Epithelial cell of proximal tubule (primary cell): ENCODE measurements at places on chromosomes 1 and 21.
A peak's percentile ranks its signal among the peaks of the same experiment; 100 is the strongest.

- DNase-seq = no peak
Measured at GRCh38 chr1:90488451-90488850, 228.7 kb downstream of the BARHL2 start.

DNA sequence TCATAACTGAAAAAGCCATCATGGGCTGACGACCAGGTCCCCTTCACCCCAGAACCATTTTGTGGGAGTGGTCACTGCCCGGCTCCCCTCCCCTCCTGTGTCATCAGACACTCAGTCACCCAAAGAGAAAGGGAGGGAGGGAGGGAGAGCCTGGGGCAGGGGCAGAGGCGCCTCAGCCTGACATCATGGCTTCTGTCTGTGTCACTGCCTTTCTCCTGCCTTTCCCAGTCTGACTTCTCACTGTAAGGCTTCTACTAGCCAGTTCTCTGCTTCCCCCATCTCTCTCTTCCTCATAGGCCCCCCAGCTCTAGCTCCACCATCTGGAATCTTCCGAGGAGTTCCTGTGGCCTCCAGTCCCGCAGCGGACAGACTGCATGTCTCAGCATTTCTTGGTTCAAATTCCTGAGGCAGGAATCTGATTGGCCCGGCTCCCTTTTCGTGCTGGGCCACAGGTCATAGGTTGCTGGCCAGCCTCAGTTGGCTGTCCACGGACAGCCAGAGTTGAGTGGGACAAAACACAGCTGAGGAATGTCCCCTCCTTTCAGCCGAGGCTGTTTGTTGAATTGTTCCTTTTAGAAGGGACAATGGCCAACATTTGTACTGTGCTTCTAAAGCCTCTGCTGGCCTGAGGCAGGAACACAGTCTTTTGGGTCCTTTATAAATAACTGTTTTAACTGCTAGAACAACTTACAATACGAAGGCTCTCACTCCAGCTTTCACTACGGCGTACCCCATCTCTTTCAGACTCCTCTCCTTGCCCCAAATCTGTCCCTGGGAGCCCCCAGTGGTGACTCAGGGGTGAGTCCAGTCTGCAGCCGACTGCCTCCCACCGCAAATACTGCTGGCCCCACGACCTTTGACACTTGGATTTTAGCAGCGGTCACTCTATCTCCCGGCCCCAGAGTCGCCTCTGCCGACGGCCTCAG, 18.7 kb upstream of the KANK4 start:
- DNase-seq = no peak

GRCh38 chr1:89261926-89262515, 10.6 kb downstream of the GBP5 start:
- no peak for DNase-seq

DNA sequence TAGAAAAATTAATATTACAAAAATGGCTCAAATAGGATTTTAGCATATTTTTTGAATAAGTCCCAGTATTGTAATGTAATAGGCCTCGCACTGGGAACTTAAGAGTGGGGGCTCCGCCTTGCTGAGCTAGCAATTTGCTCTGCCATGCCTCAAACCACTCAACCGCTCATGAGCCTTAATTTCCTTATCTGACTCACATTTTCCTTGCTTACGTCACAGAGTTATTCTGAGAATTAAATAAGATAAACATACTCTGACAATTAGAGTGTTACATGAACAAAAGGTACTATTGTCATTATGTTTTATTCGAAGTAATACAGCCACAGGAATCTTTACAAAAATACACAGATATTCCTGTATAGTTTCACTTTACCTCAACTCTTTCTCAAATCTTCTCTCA, 108.1 kb downstream of the SLC44A5 start:
- peak; percentile 7 for DNase-seq

- DNase-seq = no peak
Measured at GRCh38 chr1:151715726-151716404, 738 bp downstream of the CELF3 start.

GRCh38 chr1:2076826-2077225, 26.6 kb downstream of the PRKCZ start:
- DNase-seq = no peak
